ENCODE measurements at places on chromosomes 5 and 9.
A peak's percentile ranks its signal among the peaks of the same experiment; 100 is the strongest.

GRCh38 chr5:170920196-170920595 lies 58.4 kb downstream of the RANBP17 start:
- no peak for DNase-seq

- peak; percentile 86 for DNase-seq
These were observed 1135.9 kb upstream of the WWC1 start for GRCh38 chr5:167155387-167156005.

- DNase-seq, result no peak
These were observed 95.7 kb upstream of the EFNA5 start for GRCh38 chr5:107766439-107766838.

DNA sequence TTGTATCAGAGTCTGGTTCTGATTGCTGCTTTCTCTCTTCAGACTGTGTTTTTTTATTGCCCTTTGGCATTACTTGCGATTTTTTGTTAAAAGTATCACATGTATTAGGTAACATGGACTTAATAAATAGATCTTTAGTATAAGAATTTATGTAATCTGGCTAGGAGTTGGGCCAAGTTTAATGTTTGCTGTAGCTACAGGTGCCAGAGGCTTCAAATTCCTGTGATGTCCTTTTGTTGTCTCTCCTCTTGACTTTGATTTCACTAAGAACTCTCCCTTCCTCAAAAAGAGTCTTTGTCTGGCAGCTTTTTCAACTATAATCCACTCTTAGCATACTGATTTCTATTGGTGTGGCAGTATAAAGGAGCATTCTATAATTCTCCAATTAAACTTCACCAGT lies 313.1 kb downstream of the DTWD2 start:
- no peak for DNase-seq

- DNase-seq, result no peak
These were observed 7.0 kb downstream of the TEX48 start for GRCh38 chr9:114674798-114675540.

GRCh38 chr9:118652912-118653311 lies 716.3 kb downstream of the BRINP1 start:
- DNase-seq, result no peak

DNA sequence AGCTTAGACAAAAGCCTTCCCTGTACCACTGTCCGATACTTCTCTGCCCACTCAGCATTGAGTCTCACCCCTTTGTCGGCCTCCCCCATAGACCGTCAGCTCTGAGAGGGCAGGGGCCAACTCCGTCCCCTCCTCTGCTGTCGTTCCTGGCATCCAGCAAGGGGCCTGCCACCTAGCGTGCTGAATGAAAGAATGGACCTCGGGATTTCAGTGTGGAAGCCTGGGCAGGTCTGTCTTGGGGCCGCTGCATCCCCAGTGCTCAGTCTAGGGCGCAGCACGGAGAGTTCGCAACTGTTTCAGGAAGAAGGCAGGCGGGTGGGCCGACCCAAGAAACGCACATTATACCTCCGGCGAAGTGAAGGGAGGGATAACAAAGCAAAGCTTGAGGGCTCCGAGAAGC lies 1.5 kb upstream of the TOR1B start:
- no peak for DNase-seq

DNA sequence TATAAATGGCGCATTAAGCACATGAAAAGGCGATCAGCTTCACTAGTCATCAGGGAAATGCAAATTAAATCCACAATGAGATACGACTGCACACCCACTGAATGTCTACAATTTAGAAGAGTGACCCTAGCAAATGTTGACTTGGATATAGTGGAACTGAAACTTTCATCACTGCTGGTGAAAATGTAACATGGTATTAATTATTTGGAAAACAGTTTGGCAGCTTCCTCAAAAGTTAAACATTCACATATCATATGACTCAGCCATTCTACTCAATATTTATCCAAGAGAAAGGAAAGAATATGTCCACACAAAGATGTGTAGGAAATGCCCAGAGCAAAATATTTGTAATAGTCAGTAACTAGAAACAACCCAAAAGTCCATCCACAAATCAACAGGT lies 146.5 kb downstream of the LPAR1 start:
- no peak for DNase-seq

GRCh38 chr5:181173027-181173419 lies 25.6 kb downstream of the OR2V2 start:
- no peak for DNase-seq

DNA sequence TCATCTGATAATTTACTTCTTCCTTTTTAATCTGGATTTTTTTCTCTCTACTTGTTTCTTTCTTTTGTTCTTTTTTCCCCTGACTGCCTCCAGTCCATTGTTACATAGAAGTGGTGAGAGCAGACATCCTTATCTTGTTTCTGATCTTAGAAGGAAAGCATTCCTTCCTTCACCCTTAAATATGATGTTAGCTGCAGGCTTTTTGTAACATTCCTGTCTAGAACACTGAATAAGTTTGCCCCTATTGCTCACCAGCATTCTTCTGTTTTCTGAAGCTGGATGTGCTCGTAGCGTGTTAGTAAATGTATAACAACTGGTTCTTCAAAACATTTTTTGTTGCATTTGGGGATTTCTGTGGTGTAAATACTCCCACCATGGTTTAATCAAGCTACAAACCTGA lies 136.7 kb upstream of the NFIL3 start:
- DNase-seq, result no peak

DNA sequence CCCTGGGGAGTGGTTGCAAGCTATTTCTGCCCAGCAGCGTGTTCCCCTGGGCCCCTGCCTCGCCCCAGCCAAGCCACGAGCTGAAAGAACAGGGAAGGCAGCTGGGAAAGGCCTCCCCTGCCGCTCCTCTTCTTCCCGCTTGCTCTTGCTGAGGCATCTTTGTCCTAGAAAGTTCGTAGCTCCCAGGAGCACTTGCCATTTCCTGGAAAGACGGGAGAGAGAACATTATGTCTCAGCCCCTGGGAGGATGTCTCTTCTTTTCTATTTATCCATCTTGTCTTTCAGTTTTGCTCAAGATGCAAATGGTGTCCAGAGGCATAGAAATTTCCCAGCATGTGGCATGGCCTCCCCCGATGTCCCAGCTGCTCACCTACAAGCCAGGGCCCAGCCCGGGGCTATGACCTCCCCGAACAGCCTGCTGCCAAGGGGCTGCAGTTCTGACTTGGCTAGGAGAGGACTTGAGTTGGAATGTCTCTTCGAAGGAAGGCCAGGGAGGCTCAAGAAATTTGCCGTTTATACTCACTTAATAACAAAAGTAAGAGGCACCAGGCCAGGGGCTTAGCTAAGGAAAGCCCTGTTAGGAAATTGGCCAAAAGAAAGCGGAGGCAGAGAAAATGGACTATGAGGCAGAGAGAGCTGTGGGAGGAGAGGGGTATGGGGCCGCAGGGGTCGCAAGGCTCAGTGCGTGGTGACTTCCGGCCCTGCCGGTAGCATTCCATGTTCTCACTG lies 87.3 kb downstream of the LIFR start:
- no peak for DNase-seq

All from posterior cingulate gyrus (tissue), 11 donors.